ENCODE measurements at places on chromosomes 2 and 18.
A peak's percentile ranks its signal among the peaks of the same experiment; 100 is the strongest.

- no peak for DNase-seq
These were observed 1.1 kb upstream of the TACR1 start for GRCh38 chr2:75200140-75201096.

DNA sequence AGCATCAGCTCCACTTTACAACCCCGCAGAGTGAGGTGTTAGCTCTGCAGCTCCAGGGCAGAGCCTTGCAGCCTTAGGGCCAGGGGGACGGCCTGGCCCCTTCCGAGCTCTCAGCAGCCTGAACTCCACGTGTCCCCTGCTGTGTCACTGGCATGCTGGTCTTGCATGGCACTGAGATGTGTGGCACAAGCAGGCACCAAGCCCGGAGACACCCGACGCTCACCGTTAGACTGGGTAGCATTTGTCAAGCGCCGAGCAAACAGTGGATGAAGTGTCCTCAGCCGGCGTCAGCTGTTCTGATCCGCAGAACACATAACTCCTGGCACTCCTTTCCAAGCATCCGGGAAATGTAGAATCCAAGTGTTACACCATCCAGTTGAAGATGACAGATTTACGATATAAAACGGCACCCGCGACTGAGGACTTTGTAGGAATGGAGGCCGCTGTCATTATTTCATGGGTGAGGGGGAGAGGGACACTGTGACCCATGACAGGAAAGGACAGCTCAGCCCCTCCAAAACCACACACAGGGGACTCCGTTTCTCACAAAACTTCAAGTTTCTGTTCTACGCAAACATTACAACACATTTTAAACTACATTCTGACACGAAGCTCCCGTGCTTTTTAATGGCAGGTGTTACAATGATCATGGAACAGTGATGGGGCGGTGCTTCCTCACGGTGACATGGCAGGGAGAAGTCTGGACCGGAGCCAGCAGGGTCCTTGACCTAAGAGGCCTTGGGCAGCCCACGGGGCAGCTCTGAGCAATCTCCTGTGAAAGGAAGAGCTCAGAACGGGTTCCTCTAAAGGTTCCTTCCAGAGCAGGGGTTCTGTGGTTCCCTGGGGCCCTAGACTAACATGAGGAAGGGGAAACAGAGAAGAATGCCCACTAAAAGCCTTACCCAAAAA, 89.4 kb downstream of the HDAC4 start:
- no peak for DNase-seq

DNA sequence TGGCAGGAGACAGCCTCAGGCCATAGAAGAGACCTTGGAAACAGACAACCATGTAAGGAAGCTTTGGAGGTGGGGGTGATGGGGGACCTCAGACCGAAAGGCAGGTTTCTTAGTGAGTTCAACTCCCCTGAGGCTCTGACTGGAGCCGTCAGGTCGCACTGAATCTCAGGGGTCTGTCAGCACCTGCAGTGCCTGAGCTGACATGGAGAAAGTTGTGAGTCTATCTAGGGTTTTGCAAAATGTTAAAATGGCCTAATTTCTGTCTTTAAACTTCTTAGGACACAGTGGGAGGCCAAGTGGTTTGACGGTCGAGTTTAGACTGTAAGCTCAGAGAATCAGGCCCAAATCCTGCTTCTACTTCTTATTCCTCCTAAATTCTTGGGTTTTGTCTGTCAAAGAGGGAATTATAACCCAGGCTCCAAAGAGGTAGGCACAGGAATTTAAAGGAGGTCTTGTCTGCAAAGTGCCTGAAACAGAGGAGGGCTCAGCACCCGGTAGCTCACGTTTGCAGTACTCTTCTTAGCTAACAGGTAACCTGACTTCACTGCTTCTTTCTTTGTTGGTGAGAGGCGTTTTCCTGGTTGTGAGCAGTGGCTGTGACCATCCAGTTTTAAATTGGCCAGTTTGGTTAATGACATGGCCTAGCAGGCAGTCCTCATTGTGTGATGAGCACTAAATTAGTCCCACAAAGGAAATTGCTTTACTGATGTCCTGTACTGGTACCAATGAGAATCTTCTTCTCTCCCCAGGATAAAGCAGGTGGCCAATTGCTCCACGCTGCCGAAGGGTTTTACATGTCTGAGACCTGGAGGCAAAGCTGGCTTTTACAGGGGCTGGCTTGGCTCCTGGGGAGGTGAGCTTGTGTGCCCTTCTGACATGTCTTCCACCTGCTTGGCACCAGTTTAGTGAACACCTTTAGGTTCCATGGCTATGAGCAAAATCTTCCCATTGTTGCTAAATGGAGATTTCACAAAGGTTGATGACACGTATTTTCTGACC, 95.7 kb downstream of the MYCN start:
- no peak for DNase-seq

DNA sequence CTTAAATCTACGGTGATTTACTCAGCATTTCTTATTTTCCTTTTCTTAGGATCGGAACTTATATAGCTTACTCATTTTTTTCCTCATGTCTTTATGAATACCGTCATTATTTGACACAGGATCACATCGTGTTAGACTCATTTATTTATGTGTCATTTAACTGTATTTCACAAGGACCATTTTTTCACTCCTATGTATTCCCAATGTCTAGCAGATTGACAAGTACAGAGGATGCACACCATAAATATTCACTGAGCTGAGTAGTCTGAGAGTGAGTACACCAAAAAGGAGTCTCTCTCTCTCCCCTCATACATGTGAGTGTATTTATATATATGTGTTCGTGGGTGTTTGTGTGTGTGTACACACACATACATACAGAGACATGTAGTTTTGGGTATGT, 573.5 kb downstream of the RNF144A start:
- no peak for DNase-seq

GRCh38 chr18:71827301-71827700, 716.8 kb downstream of the CBLN2 start:
- DNase-seq: no peak

DNA sequence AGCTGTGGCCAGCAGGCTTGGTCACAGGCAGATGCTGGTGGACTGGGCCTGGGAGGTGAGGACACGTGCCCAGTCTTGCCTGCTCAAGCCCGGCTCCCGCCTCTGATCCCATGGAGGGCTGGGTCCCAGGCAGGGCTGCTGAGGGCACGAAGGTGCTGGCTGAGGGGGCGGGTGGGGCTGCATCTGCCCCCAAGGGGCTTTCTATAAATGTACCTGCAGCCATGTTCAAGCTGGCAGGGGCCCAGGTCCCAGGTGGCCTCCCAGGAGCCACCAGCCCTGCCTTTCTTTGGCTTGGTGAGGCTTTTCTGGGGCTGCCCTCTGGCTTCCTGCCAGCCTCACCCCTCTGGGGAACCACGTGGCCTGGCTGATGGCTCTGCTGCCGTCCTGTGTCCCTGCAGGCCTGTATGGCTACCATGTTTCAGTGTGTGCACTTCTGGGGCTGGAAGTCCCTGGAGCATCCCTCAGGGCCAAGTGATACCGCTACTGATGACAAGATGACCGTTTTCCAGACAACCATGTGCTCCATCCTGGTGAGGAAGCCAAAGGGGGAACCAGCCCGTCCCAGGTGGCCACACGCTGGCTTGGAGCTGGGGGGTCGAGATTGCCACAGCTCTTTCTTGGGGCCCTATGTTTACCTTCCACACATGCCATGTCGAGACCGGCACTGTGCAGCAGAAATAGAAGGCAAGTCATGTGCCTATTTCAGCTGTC, 23.2 kb downstream of the HJURP start:
- no peak for DNase-seq

GRCh38 chr2:232405943-232406510, 617 bp upstream of the ALPG start:
- DNase-seq: no peak

DNA sequence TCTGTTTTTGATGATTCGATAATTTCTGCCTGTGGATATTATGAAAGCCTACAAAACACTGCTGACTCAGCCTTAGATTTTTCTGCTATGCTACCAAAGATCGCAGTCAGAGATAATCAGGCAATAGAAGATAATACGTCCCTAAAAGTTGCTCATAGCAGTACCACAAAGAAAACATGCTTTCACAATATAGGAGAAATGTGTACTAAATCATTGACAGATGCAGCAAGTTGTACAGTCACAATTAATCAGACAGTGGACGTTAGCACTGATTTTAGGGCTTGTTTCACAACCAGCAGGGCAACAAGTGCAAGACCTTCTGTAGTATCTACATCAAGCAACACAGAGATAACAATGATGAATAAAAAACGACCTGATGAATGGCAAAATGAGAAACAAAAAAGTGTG, 19.5 kb downstream of the RBM44 start:
- DNase-seq: peak; percentile 83

GRCh38 chr2:107589079-107589491, 237.6 kb upstream of the RGPD4 start:
- DNase-seq: peak; percentile 34

DNA sequence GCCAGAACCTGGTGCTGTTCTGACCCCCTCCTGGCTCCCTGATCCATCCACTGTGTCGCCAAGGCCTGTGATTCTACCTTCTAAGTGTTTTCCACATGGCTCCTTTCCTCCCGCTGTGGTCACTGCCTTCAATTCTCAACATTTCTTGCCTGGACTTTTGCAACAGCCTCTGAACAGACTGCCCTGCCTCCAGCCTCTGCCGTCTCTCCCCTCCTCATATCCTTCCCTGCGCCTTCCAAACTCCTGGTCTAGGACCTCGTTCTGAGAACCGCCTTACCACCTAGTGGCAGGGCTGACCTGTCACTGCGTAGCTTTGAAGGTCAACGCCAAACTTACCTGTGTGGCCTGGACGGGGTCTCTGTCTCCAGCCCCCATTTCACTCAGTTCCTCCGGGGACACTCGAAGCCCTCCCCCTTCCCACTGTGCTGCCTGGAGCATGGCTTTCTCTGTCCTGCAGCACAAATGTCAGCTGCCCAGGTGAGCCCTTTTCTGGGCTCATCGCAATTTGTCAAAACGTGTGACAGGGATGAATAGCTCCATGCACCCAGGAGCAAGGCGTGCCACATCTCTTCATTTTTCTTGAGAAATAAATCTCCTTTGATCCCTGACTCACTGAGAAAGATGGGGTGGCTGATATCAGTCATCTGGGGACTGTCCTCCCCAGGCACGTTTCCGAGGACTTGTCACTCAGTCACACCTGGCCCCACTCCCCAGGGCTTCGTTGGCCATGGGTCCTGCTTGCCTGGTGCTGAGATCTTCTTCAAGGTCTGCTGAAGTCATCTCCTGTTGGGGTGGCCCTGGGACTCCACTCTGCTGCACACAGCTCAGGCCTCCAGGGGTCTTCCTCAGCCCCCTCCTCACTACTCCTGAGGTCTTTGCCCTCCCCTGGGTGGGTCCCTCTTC, 46.7 kb downstream of the LDLRAD4 start:
- no peak for DNase-seq

GRCh38 chr18:46867367-46868143, 49.8 kb downstream of the PIAS2 start:
- DNase-seq: no peak

DNA sequence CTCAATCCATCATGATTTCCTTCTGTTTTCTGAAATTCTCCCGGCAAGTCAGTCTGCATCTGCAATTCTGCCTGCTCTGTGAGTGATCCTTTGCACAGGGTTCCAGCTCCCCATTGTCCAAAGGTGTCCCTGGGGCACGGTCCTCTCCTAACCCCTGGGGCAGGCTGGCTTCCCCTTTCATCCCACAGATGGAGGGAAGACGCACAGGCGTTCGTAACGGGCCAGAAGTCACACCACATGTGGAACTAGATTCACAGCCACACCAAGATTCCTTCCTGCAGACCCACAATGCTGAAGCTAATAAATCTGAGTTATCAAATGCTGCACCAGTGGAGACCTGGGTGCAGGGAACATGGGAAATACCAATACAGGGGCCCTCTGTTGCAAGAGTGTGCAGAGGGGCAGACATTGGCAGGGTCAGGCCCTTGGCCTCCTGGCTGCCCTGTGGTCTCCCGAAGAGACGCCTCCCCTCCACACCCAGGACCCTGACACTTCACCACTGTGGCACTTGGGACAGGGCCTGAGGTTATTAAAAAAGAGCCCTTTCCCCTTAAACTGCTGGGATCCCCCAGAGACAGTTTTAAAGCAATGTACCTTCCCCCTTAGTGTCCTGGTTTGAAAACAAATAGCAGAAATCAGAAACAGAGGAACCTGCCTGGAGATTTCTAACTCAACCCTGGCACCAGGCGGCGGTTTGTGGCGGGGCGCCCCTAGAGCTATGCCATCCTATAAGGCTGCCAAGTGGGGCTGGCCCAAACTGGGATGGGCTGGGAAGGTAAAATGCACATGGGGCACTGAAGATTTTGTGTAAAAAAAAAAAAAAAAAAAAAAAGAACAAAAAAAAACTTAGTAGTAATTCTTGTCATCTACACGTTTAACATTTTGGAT, 15.4 kb downstream of the ZNF516 start:
- DNase-seq: no peak

GRCh38 chr2:30164131-30164925, 17.5 kb downstream of the YPEL5 start:
- DNase-seq: no peak

GRCh38 chr2:27795868-27796277, 24.4 kb downstream of the MRPL33 start:
- DNase-seq: peak; percentile 63

- DNase-seq: no peak
These were observed 15.1 kb upstream of the BOD1L2 start for GRCh38 chr18:57131782-57132181.

- no peak for DNase-seq
These were observed 12.0 kb upstream of the BCL11A start for GRCh38 chr2:60565472-60565871.

- no peak for DNase-seq
These were observed 365.7 kb downstream of the TNS1 start for GRCh38 chr2:217636991-217637561.

DNA sequence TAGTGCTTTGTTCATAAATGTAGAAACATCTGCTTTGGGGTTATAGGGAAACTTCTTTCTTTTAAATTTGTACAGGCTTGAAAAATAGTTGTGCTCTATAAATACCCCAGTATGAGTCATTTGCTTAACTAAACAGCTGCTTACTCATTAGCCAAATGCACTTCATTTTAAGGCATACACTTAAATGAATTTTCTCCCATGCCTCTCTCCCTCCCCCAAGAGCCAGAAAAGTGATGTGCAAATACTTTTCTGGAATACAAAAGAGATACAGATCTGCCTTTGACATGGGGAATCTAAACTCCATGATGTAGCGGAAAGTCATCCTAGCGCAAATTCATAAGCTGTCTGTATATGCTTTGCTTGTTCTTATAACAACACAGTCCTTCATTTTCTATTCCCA, 469.4 kb downstream of the DLGAP1 start:
- peak; percentile 62 for DNase-seq

GRCh38 chr2:194346193-194346592, 1310.8 kb upstream of the SLC39A10 start:
- DNase-seq: no peak
